ENCODE measurements at places on chromosomes 7 and 10.

- no peak for DNase-seq
These were observed 191.3 kb upstream of the CDCA7L start for GRCh38 chr7:22137026-22137425.

GRCh38 chr7:70072220-70072619, 473.9 kb downstream of the AUTS2 start:
- DNase-seq, result no peak

- no peak for DNase-seq
These were observed 103.4 kb downstream of the GRK5 start for GRCh38 chr10:119310806-119311205.

- peak; percentile 40 for DNase-seq
These were observed 290.8 kb downstream of the NXPH1 start for GRCh38 chr7:8724080-8724718.

DNA sequence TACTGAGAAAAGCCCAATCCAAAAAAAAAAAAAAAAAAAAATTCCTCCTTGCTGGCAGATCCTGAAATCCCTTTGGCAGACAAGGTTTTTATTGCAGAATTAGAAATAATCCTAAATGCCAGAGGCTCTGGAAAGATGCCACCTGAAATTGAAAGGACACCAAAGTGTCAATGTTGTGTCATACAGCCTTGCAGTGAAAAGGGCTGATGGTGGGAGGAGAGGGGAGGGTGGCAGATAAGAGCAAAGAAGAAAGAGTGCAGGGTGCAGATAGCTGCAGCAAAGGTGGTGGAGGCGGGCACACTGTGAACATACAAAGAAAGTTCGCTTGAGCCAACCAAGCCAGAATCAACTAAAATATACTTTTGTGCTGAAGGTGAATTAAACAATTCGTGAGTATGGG, 8.2 kb upstream of the OPTN start:
- no peak for DNase-seq

DNA sequence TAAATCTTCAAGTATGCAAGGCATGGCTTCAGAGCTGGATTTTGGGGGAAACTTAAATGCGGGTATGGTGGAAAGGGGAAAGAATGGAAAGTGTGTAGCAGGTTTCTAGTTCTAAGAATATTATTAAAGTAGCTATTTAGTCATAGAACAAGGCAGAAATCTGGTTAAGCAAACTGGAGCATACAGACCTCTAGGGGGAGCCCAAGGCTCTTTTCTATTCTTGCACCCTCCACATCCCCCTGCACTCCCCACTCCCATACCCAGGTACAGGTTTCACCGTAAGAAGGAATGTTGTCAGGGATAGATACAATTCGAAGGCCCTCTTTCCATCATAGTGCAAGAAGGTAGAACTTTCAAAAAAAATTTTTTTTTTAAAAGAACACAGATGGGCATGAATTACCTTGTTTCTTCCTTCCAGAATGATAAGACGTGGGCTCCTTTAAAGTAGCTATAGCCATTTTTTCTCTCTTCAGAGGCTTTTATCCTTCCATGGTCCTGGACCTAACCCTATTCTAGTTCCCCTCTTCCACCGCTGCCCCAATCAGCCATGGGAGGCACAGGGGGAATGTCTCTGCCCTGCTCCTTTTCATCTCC, 41.5 kb upstream of the SMIM30 start:
- peak; percentile 8 for DNase-seq

- no peak for DNase-seq
These were observed 4.3 kb upstream of the ANKRD61 start for GRCh38 chr7:6026820-6027311.

GRCh38 chr7:40299097-40299496, 164.3 kb downstream of the SUGCT start:
- peak; percentile 3 for DNase-seq

- peak; percentile 72 for DNase-seq
These were observed 184.2 kb downstream of the STK31 start for GRCh38 chr7:23893942-23894891.

DNA sequence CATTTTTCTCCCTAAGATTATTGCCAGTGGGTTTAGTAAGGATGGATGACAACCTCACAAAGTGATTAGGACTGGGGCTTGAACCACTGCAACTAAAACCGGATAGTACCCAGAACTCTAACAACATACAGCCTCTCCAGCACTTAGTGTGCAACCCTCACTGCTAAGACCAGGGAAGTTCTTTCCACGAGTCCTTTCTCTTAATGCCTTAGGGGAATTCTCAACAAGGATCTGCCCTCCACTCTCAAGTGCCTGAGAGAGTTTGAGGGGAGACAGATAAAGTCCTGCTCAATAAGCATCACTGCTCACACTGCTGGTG, 104.6 kb downstream of the NRP1 start:
- no peak for DNase-seq

GRCh38 chr7:2003451-2003930, 229.3 kb downstream of the MAD1L1 start:
- no peak for DNase-seq

DNA sequence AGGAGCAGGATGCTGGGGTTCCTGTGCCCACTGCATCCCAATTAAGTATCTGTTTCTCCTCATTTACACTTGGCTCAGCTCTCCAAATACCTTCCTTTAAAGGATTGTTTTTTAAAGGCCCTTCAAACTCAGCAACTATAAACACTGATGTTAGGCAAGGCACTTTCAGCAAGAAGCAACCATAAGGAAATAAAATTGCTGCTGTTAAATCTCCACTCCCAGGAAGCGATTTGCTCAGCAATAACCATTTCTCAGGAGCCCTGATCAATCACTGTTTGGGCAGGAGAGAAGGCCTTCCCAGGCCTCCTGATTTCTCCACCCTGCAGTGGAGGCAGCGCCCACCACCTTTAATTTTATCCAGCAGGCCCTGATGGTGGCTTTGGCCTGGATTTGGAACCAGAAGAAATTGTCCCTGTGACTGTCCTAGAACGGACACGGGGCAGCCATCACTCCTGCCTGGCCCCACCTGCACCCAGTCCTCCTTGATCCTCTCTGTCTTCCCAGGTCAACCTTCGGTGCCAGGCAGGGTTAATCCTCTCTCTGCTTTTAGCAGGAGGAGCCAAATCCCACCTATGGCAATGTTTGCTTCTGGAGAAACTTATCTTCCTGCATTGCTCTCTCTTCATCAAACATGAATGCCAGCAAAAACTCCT, 199.8 kb downstream of the PLXNA4 start:
- no peak for DNase-seq

GRCh38 chr7:155338632-155339320, 41.1 kb downstream of the INSIG1 start:
- DNase-seq, result peak; percentile 28

DNA sequence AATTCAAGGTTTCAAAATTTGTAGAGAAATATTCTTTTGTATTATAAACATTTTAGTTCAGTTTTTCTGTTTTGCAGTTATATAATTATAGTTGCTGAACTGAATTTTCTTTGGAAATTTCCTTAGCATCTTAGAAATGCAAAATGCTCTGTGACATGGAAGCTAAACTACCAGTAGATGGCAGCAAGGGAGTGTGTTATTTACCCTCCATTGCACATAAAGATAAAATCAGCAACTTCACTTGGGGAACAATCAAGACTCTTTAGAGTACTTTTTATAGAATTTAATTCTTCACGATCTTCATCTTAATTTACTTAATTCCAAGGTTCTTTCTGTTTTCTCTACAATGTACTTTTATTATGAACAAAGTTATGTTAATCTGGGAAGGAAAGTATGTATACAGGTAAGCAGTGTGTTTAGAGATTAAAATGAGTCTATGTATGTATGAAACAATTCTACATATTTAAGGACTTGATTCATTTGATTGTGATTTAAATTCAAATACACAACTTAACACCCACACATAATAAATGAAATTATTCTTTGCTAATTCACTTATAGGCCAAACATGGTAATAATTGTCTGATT, 404.2 kb downstream of the THSD7A start:
- DNase-seq, result no peak

DNA sequence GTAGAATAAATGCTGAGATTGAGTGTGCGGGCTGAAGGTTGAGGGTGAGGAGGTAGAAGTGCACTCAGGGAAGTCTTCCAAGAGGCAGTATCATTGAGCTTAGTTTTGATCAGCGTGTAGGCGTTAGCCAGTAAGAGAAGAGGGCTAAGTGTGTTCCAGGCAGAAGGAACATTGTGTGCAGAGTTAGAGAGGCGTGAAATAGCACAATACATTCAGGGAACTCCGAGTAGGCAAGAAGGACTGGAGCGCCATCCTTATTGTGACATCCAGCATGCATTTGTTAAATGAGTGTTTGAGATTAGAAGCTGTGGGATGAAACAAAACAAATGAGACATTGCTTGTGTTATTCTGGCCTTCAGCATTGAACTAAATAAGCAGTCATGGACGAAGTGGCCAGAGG, 140.9 kb upstream of the MKLN1 start:
- DNase-seq, result no peak

- DNase-seq, result no peak
These were observed 97.2 kb upstream of the BTBD16 start for GRCh38 chr10:122173766-122174435.

GRCh38 chr10:51117053-51117660, 42.9 kb downstream of the PRKG1 start:
- DNase-seq, result no peak

DNA sequence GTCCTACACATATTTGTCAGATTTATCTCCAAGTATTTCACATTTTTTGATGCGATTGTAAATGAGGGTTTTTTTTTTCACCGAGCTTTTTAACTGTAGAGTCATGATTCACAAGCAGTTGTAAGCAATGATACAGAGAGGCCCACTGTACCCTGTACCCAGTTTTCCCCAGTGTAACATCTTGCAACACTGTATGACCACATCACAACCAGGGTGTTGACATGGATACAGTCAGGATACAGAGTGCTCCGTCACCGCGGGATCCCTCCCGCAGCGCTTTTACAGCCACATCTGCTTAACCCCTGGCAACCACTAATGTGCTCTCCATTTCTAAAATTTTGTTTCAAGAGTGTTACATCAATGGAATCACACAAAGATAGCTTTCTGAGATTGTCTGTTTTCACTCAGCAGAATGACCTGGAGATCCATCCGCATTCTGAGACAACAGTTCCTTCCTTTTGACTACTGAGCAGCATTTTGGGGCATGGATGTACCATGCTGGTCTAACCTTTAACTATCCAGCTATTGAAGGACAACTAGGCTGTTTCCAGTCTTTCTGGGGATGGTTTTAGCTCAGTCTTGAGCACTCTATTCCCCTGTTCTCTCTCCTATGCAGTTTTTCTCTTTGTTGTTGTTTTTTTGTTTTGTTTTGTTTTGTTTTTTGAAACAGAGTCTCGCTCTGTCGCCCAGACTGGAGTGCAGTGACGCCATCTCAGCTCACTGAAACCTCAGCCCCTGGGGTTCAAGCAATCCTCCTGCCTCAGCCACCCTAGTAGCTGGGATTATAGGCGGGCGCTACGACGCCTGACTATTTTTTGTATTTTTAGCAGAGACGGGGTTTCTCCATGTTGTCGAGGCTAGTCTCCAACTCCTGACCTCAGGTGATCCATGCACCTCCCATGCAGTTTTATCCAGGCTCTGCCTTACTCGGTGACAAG, 25.9 kb downstream of the GPRIN2 start:
- no peak for DNase-seq

DNA sequence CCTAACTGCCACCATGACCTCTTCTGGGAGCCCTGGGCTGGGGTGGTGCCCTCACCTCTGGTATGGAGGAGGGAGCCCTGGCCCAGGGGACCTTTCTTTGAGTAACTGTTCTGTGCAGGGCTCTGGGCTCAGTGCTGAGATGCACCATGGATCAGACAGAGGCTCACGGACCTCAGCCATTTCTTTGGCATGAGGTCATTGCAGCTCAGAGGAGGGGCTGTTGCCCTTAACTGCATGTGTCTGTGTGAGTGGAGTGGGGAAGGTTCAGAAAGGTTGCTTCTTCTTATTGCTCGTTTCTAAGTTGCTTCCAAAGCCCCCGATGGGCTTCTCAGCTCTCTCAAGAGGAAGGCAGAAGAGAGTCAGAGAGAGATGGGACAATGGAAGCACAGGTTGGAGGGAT, 233.9 kb downstream of the RPS24 start:
- no peak for DNase-seq

DNA sequence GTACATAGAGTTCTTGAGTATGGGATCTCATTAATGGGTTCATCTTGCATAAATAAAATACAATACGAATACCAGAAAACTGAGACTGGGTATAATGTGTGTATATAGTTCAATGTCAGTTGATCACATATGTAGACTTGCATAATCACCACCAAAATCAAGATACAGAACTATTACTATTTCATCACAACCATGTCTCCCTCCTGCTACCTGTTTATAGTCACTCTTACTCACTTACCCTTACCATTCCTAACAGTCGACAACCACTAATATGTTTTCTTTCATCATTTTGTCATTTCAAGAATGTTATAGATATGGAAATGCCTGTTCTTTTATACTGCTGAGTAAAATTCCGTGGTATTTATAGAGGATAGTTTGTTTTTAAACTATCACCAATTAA, 416.1 kb upstream of the CNTNAP2 start:
- no peak for DNase-seq

GRCh38 chr7:128841921-128842673, 11.9 kb downstream of the FLNC start:
- DNase-seq, result peak; percentile 76

DNA sequence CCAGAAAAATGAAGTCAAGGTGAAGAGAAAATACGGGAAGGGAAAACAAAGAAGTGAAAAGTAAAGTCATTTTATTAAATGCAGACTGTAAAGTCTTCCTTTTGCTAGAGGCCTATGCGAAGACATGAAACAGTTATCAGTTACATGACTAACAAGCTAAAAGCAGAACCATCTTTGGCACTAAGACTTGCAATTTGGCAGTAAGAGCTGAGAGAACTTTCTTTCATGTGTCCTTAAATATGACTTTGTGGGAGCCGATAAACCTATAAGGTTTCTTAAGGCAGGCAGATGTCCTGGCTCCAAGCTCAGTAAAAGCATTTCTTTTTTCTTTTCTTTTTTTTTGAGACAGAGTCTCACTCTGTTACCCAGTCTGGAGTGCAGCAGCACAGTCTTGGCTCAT, 10.4 kb downstream of the ANLN start:
- no peak for DNase-seq

DNA sequence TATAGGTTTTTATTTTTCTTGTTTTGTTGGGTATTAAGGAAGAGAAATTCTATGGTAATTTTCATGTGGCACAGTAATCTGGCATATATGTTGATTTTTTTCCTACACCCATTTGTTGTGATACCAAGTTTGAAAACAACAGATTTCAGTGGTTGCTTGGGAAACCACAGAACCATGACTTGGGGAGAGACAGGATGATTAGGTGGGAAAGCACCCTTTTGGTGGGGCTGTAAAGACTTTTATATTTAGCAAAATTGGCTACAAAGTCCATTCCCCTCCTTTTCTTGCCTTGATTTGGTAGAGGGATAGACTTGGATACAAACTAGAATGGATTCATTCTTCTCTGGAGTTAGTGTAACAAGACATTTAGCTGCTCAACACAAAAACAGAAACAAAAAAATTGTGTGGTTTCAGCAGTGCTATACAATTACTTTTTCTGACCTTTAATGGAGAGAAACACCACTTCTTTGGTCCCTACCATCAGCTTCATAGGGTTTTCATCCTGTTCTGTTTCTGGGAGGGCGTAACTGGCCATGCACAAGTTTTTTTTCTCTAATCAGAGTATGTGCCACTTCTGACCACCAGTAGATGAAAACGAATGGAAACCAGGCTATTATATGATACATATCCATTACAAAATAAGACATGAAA, 52.7 kb downstream of the FIGNL1 start:
- DNase-seq, result no peak

Measured in stimulated activated CD4-positive, alpha-beta T cell treated with anti-CD3 and anti-CD28 coated beads, Interleukin-15, amount 100 ng/mL, for 24 hours (primary cell).